Large intestine (tissue), 12 donors: ENCODE measurements at places on chromosomes 5 and 9.

DNA sequence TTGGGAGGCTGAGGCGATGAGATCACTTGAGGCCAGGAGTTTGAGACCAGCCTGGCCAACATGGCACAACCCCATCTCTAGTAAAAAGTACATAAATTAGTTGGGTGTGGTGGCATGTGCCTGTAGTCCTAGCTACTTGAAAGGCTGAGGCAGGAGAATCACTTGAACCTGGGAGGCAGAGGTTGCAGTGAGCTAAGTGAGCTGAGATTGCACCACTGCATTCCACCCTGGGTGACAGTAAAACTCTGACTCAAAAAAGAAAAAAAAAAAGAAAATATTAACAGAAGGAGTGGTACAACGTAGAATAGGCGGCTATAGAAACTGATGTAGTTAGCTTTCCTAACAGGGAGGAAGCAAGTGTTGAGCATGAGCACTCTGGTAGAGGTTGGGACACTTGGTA lies 59.9 kb downstream of the PBX3 start:
- H3K4me3 ChIP-seq: no peak overlapping the region
- H3K27ac ChIP-seq: peak overlapping the region; percentile 48
- no peaks in the 10 kb centered on the region for H3K36me3 ChIP-seq
- no peaks in the 10 kb centered on the region for H3K4me1 ChIP-seq
- peak; percentile 75 for DNase-seq
- no peaks in the 10 kb centered on the region for H3K27me3 ChIP-seq

DNA sequence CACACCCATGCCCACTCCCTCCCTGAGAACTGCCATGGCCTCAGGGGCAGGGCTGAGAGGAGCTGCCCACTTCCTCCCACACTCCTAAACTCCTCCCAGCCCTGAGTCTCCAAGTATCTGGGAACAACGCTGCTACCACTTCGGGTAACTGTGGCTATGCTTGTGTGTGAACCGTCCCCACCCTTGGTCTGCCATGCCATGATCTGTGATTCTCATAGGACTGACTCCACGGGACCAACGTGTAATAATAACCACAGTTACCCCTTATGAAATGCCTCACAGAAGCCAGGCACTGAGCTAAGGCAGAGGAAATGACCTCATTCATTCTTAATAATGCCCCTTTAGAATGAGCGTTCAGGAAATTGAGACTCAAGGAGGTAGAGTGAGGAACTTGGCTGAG lies 103.9 kb upstream of the SMIM23 start:
- H3K4me3 ChIP-seq: no peak overlapping the region
- no peaks in the 10 kb centered on the region for H3K4me1 ChIP-seq
- H3K27me3 ChIP-seq: peaks cover 14% of the 10 kb centered on the region
- no peak overlapping the region for H3K27ac ChIP-seq

DNA sequence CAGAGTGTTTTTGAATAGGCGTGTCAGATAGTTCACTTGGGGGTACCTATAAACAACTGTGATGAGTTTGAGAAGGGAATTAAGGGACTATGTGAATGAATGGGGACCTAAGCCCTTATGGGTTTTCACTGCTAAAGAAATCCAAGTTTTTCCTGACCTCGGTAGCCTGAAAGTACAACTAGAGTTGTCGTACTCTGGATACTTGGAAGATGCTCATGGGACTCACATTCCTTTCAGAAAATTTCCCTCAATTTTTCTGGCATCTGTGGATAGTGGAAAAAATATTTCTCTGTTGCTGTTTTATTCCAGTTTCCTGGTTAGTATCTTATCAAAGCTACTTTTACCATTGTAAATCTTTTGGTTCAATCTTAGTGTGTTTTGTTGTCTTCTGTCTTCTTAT lies 1112.3 kb upstream of the SEMA6A start:
- no peaks in the 10 kb centered on the region for H3K36me3 ChIP-seq
- H3K4me1 ChIP-seq: no peaks in the 10 kb centered on the region

DNA sequence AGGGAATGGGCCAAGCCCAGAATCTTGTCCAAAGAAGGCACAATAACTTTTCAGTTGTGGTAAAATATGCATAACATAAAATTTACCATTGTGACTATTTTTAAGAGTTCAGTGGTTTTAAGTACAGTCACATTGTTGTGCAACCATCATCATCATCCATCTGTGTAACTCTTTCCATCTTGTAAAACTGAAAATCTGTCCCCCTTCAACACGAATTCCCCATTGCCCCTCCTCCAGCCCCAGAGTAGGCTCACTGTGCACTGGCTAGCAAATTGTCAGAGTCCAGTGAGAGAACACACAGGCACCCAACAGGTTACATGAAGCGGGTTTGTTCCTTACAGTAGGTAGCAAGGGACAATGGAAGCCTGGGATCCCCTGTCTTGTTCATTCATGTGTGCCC lies 13.7 kb downstream of the BARX1 start:
- no peak for DNase-seq
- H3K4me1 ChIP-seq: peaks cover 6% of the 10 kb centered on the region
- H3K27me3 ChIP-seq: peaks cover 80% of the 10 kb centered on the region
- H3K4me3 ChIP-seq: no peak overlapping the region
- H3K36me3 ChIP-seq: no peaks in the 10 kb centered on the region

- H3K36me3 ChIP-seq: no peaks in the 10 kb centered on the region
- H3K4me1 ChIP-seq: no peaks in the 10 kb centered on the region
- H3K27me3 ChIP-seq: peaks cover 3% of the 10 kb centered on the region
- no peak for DNase-seq
These were observed 175.2 kb upstream of the DAP start for GRCh38 chr5:10936081-10936855.

GRCh38 chr5:62395210-62395950 lies 8.3 kb downstream of the DIMT1 start:
- H3K4me1 ChIP-seq: no peaks in the 10 kb centered on the region
- no peak overlapping the region for H3K27ac ChIP-seq
- DNase-seq: no peak
- no peaks in the 10 kb centered on the region for H3K27me3 ChIP-seq
- H3K36me3 ChIP-seq: peaks cover 35% of the 10 kb centered on the region

DNA sequence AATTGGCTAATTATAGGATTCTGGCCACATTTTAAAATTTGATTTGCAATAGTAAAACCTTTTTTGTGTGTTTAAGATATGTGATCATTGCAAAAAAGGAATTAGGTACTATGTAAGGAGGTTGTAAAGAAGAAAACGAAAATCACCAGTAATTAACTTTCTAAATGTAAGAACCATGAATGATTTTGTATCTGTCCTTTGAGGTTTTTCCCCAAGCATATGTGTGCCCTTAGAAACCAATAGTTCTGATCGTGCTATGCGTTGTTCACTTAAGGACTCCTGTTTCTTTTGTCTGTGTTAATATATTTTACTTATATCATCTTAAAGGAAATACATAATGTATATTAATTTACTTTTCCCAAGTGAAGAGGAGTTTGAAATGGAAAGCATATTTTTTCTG lies 410.2 kb downstream of the PSAT1 start:
- H3K36me3 ChIP-seq: no peaks in the 10 kb centered on the region
- H3K27ac ChIP-seq: no peak overlapping the region
- no peaks in the 10 kb centered on the region for H3K27me3 ChIP-seq
- H3K4me3 ChIP-seq: no peak overlapping the region
